ENCODE measurements at places on chromosomes 16 and 17. TPM values are rescaled to one million over a fixed set of nuclear protein-coding genes. Genes with fewer than 3 reads are reported as not detected.

Gene CTRB2
- total RNA-seq, result not detected

Gene MILR1
- 2.0 TPM for total RNA-seq

Gene CREBBP
- total RNA-seq, result 17.5 TPM

Gene BICDL2
- not detected for total RNA-seq

Gene CDH5
- 0.09 TPM for total RNA-seq

Gene ATP2A1
- 1.9 TPM for total RNA-seq

Gene KRT16
- total RNA-seq, result 0.40 TPM

Gene EVI2A
- total RNA-seq, result not detected
